DMS79 treated with DMSO at 0.1 percent for 48 hours (cell line): ENCODE measurements at places on chromosomes 1 and 21.

GRCh38 chr1:205983925-205984725 is 19.1 kb downstream of the RAB7B start:
- DNase-seq: no peak

DNA sequence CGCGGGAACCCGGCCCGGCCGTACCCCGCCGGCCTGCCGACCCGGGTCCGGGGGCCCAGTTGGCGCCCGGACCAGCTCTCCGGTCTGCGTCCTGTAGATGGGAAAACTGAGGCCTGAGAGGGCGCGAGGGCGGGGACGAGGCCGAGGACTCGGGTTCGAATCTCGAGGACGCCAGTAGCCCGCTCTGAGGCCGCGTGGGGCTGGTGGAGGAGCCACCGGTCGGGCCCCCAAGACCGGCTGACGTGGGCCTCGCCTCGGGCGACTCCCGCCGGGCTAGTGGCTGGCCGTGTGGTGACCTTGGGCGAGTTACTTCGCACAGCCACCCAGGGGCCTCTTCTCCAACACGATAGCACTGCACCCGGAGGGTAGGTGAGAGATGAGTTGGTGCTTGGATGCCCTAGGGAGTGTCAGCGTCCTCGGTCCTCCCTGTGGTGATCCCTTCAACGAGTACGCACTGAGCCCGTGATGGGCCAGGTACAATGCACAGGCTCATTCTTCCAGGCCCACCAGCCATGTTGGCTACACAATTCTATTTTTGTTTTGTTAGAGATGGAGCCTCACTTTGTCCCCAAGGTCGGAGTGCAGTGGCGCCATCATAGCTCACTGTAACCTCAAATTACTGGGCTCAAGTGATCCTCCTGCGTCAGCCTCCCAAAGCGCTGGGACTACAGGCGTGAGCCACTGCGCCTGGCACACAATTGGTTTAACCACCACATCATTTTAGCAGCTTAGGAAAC is 404 bp upstream of the SCMH1 start:
- DNase-seq: peak; percentile 78

GRCh38 chr1:52358851-52359497 is 7.0 kb downstream of the CC2D1B start:
- no peak for DNase-seq

GRCh38 chr1:234765181-234765580 is 155.2 kb upstream of the IRF2BP2 start:
- no peak for DNase-seq
